ENCODE measurements at places on chromosomes 2 and 18.

GRCh38 chr2:168530982-168531622, 75.0 kb downstream of the CERS6 start:
- DNase-seq, result peak; percentile 78

DNA sequence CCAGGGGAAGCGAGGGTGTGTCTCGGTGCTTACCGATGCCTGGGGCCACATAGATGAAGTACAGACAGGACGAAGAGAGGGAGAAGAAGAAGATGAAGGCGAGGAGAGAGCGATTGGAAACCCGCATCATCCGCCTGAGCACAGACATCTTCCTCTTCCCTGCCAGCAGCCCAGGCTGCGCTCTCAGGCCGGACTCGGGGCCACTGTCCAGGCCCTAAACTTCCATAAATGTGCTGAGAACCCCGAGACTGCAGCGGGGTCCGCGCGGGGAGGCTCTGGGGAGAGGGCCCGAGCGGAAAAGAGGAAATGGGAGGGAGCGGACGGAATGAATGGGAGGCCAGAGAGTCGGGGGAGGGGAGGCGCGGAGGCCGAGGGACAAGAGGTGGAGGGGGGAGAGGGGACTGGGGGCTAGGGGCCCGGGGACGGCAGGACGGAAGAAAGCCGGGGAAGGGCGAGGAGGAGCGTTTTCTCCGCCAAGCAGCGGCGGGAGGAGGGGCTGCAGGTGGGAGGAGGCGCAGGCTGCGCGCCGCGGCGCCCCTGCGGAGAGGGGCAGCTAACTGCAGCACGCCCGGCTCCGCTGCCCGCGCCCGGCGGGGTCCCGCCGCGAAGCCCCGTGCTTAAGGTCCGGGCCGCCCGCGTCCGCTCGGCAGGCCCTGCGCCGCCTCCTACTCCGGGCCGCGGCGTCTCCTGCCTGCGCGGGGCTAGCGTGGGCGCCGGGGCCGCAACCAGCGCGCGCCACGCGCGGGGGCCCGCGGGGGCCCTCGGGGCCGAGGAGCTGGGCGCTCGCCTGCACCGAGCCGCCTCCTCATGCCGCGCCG, at the start of gene B4GALT6:
Gene B4GALT6 (minus strand): TSS at position 303 of the 818 bp plus-strand sequence. CDS start 155 bp downstream, at position 148.
- DNase-seq, result peak; percentile 6

DNA sequence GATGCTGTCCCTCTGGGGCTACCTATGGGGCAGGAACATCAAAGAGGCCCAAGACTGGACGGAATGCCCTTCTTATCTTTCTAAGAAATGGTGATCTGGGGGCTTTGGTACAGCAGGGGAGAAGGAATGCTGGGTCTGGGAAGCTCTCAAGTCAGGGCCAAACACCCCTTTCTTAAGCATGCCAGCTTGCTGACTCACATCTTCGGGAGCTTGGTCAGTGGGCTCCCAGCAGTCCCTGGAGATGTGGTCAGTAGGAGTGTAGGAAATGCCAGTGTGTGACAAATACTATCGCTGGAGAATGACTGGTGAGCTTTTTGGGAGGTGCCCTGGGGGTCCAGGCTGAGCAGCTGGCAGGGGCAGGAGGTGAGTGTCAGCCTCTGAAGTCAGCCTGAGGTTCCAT, 105.0 kb upstream of the CDC42EP3 start:
- peak; percentile 95 for DNase-seq

DNA sequence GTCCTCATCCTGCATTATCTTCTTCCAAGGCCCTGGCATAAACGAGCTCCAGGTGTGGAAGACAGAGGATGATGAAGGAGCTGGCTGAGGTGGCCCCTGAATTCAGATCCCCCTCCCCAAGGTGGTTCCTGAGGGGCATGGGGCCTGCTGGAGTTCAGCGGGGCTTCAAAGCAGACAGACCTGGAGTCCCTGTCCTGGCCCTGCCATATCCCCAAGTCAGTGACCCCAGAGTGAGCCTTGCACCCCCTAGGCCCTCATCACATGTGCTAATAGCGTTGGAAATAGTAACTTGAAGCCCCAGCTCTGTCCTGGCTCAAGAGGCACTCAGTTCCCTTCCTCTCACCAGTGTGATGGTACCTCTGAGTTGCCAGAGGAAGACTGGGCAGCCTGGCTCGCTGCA, 172.9 kb downstream of the GALNT1 start:
- DNase-seq, result no peak

DNA sequence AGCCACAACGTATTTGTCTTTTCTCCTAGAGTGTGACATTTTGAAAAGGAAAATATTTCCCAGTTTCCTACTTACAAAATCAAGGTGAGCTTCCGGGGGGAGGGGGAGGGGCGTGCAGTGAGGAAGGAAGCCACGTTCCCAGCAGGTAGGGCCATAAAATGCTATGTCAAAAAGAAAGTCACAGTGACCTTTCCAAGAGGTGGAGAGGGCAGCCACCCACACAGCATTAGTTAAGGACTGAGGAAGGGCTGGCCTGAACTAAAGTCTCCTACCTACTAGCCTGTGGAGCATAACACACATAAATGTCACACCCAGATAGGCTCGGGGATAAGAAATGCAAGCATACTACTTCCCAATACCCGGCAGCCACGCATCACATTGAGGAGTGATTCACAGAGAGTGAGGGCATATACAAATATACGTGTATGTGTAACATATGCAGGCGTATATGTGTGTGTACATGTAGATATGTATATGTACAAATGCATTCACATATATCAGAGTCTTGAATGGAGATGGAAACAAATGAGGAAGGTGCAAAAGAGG, 191.1 kb downstream of the STK39 start:
- no peak for DNase-seq

DNA sequence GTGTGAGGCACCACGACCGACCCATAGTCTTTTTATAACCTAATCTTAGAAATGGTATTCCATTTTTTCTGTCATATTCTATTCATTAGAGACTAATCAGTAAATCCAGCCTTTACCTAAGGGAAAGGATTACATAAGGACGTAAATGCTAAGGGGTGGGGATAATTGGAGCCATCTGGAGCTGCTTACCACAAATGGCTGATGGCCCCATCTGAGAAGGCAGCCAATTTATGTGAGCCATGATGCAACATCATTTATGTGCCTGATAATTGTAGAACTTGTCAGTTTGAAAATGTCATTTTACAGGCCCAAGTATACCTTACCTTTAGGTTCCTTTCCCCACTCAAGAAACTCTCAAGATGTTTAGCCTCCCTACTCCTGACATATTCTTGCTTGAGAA, 44.0 kb downstream of the ARHGEF33 start:
- peak; percentile 90 for DNase-seq

- DNase-seq, result no peak
Observed at GRCh38 chr2:172834881-172835280, 99.2 kb downstream of the RAPGEF4 start.

DNA sequence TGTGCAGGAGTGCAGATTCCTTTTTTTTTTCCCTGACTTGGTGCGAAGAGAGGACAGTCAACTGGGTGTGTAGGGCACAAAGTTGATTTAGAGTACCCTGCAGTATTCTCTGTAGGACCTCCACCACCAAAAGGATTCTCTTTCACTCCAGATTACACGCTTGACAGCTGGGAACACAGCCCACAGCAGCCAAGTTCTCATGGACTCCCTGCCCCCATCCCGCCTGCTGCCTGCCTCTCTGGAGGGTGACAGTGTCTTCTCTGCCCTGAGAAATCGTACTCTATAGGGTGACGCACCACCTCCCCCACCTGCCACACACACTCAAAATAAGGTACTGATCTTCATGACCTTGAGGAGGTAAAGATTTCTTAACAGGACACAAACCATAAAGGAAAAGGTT, 26.6 kb upstream of the IHH start:
- no peak for DNase-seq

GRCh38 chr18:66548747-66549146, 55.1 kb downstream of the CDH19 start:
- DNase-seq, result no peak

DNA sequence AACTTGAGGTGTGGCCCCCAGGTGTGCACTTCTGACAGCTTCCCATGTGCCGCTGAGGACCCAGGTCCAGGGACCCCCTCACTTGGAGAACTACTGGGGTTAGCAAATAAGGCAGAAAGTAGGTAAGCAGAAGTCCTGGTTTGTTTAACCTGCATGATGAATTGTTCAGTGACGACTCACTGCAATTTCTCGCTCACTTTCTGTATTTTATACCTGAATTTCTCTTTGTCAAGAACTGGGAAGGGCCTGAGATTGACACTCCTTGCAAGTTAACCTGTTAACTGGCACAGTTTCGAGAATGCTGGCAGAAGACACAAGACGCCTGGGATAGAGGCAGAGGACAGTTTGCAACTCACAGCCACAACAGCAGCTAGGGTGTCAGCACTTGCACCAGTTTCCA, 164.5 kb upstream of the NCK2 start:
- DNase-seq, result no peak

- DNase-seq, result no peak
Observed at GRCh38 chr2:107305966-107306365, 420.0 kb upstream of the ST6GAL2 start.

DNA sequence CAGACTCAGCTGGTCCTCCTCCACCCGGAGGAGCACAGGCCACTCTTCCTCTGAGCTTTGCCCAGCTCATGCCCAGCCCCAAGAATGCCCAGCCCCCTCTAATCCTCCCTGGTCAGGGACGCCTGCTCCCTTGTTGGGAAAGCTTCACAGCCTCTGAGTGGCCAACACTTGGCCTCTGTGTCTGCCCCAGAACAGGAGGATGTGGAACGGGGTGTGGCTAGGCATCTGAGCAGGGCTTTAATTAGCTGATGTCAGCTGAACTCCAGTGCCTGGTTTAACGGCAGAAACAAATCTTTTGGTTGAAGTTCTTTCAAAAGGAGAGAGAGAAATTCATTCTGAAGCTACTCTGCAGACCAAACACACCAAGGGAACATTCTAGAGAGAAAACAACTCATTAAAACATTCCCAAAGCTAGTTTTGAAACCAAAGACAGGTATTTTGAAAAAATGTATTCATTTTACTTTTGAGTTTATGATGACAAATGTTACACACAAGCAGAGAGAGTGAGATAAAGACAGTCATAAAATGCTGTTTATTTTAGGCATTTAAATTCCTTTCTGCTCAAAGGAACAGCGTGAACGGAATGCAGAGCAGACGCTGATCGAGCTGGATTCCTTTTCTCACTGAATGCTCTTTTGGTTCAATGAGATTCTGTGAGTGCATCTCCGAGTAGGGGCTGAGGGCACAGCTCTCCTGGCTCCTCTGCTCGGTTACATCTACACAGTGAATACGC, 63.8 kb downstream of the RTP5 start:
- DNase-seq, result peak; percentile 50

- no peak for DNase-seq
Observed at GRCh38 chr2:120066800-120067547, 54.1 kb downstream of the EPB41L5 start.

DNA sequence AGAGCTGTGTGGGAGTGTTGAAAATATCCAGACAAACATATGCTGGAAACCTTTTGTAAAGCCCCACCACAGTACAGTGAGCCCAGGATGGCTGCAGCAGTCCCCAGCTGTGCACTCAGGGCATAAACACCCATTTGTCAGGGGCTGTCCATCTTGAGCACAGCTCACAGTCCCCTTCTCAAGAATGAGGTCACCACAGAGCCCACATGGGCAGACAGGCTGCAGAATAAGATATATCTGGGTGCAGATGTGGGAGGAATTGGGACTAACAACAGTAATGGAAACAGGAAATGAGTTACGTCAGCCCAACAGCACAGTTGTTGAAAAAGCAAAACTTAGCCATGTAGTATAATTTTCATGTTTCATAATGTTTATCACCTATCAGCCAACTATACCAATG, 219.6 kb downstream of the ETAA1 start:
- DNase-seq, result peak; percentile 50

DNA sequence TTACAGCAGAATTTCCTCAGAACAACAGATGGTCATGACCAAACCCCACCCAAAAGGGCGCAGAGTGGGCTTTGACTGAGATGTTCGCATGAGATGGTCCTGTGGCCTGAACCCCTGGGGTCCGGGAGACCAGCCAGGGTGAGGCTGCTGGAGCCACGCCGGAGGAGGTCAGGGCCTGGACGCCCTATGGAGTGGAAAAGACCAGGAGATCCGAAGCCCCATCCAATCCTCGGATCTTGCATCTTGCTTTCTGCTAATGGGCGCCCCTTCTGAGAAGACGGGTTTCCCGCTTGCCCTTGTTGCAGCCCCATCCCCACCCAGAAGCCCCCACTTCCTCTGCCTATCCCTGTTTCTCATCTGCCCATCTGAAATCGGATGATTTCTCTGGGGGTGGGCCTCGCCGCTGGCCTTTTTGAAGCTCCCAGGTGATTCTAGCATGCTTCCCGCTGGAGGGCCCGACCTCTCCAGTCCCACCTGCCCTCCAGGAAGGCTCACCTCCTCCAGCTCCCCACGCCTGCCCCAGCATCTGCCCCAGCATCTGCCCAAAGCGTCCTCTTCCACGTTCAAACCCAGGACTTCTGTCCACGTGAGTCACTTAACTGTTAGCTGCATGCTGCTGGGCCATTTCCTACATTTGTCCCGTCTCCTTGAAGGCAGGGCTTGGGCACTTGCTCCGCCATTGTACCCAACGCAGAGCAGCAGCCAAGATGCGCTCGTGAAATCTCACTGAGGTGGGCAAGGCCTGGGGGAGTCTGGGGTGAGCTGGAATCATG, 4.3 kb upstream of the CNDP1 start:
- DNase-seq, result no peak

- DNase-seq, result no peak
Observed at GRCh38 chr18:35167332-35167731, 73.5 kb upstream of the ZNF397 start.

DNA sequence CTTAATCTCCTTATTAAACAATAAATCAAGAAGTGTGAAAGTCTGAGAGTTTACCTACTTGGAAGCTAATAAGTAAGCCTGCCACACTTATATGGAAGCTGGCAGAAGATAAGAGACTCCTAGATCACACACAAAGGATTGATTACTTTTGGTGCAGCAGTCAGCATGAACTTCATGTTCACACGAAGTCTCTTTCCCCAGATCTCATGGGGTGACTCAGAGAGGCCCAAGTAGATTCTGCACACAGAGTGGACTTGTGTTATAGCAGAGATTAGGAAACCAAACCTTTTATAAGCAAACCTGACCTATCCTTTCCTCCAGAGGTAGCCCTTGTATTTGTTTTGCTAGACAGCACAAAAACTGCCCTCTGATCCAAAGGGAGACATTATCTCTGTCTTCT, 9.9 kb upstream of the GAREM1 start:
- DNase-seq, result no peak

GRCh38 chr2:46796843-46797625, 118.6 kb downstream of the MCFD2 start:
- DNase-seq, result peak; percentile 73

GRCh38 chr2:65057054-65057375, 799 bp downstream of the CEP68 start:
- DNase-seq, result no peak

GRCh38 chr2:174683392-174683759, 80.9 kb downstream of the CHRNA1 start:
- peak; percentile 67 for DNase-seq

GRCh38 chr2:136909777-136910176, 144.4 kb downstream of the THSD7B start:
- DNase-seq, result no peak

DNA sequence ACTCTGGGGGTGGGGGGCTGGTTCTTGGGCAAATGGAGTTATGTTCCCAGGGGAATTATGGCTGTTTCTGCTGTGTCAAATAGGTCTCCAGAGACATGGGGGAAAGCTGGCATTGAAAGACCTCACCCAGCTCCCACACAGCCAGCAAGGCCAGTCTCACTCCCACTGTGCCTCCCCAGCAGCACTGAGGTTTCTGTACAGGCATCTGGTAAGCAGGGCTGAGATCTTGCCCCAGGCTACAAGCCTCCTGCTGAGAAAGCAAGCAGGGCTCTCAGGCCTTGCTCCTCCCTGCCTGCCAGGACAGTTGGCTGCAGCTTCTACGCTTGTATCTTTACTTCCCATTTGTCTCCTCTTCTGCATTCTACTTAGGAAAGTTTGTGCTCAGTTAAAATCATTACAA, 50.5 kb upstream of the FHOD3 start:
- DNase-seq, result no peak

- peak; percentile 69 for DNase-seq
Observed at GRCh38 chr2:130336877-130337734, 5.6 kb upstream of the IMP4 start.

Data from AG10803 (cell line).